Mammary epithelial cell (primary cell): ENCODE measurements at places on chromosomes 2 and 18. TPM values are rescaled to one million over a fixed set of nuclear protein-coding genes. Genes with fewer than 3 reads are reported as not detected.

- no peak for DNase-seq
Measured at GRCh38 chr2:45212953-45213635, 203.8 kb upstream of the SIX2 start.

DNA sequence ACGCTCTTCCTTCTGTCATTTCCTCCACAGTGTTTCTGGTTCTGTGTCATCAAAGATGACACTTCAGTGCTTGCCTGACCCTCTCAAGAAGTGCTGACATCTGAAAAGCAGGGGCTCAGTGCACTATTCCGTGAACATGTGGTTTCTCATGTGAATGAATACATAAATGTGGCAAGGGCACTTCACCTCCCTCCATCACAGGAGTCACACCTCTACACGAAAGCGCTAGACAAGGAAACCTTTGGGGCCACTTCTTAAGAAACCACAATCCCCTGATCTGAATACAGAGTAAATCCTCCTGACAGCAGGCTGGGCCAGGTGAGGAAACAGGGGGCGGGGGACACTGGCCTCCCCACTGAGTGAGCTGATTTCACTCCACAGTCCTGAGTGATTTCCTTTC lies 145.8 kb upstream of the ACAA2 start:
- no peak for DNase-seq

DNA sequence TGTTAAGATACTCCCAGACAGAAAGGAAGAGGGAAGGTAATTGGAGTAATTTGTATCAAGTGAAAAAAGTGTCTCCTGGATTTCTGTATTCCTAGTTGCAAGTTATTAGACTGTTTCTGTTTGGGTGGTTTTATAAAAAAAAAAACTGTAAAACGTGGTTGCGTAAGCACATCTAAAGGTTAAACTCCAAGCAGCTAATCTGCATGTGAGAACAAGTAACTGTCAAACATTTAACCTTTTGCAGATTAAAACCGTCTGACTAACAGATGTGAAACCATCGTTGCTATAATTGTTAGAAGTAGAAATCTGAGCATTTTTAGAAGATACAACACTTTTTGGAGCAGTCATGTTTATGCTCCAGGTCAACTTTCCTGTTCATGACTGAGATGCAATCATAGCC lies 72.3 kb downstream of the AFF3 start:
- no peak for DNase-seq

DNA sequence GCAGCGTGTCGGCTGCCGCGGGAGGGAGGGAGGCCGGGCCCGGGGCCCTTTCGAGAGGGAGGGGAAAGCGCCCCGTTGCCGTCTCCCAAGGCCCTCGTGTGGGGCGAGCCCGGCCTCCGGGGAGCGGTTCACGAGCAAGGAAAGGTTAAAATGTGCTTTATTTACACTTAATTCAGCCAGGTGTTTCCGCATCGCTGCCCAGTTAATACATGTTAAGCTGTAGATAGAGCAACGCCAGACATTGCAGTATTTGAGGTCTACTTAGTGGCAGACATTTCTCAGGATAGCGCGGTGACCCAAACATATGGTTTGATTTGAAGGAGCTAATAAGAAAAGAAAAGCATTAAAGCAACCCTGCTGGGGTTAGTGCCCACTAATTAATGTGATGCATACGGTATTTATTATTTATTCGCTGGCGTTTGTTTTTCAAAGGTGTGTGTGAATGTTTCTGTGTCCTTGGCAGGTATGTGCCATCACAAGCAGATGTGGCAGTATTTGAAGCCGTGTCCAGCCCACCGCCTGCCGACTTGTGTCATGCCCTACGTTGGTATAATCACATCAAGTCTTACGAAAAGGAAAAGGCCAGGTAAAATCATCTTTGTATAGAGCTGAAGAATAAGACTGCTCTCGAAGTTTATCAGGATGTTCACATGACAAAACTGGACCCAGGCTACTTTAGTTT lies 571 bp downstream of the EEF1B2 start:
- no peak for DNase-seq

- no peak for DNase-seq
Measured at GRCh38 chr2:23934259-23934658, 6.0 kb upstream of the UBXN2A start.

- DNase-seq, result no peak
Measured at GRCh38 chr2:21715887-21716286, 592.1 kb downstream of the TDRD15 start.

The KATNAL2 gene
- polyA plus RNA-seq, result 0.92 TPM

The MEIS1 gene
- 2.0 TPM for polyA plus RNA-seq

The GALR1 gene
- polyA plus RNA-seq, result not detected
